ENCODE measurements at places on chromosomes 1 and 21. TPM values are rescaled to one million over a fixed set of nuclear protein-coding genes. Genes with fewer than 3 reads are reported as not detected.

The SLAMF6 gene
- 10.9 TPM for total RNA-seq

DNA sequence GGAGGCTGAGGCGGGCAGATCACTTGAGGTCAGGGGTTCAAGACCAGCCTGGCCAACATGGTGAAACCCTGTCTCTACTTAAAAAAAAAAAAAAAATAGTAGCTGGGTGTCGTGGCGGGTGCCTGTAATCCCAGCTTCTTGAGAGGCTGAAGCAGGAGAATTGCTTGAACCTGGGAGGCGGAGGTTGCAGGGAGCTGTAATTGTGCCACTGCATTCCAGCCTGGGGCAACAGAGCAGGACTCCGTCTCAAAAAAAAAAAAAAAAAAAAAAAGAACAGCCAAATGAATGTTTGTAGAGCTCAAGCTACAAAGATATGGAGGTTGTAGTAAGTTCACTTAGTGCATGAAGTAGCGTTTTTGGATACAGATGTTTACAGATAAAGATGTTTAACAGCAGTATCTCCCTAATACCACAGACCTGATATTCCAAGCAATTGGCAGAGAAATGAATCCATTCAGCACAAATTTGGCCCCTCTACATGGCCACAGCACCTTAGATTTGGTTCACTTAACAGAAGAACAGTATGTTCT is 49.5 kb upstream of the IPO9 start:
- peaks cover 21% of the 10 kb centered on the region for H3K27me3 ChIP-seq
- no peak for DNase-seq
- no peak overlapping the region for H3K27ac ChIP-seq
- no peaks in the 10 kb centered on the region for H3K4me1 ChIP-seq
- no peak overlapping the region for H3K4me3 ChIP-seq
- no peaks in the 10 kb centered on the region for H3K36me3 ChIP-seq

GRCh38 chr1:36089393-36090121 is 865 bp downstream of the ADPRS start:
- H3K36me3 ChIP-seq: peaks cover 9% of the 10 kb centered on the region
- peaks cover 12% of the 10 kb centered on the region for H3K4me1 ChIP-seq
- H3K4me3 ChIP-seq: peak overlapping the region; percentile 97
- no peak for DNase-seq
- peak overlapping the region; percentile 90 for H3K27ac ChIP-seq

The KLF17 gene
- not detected for total RNA-seq

DNA sequence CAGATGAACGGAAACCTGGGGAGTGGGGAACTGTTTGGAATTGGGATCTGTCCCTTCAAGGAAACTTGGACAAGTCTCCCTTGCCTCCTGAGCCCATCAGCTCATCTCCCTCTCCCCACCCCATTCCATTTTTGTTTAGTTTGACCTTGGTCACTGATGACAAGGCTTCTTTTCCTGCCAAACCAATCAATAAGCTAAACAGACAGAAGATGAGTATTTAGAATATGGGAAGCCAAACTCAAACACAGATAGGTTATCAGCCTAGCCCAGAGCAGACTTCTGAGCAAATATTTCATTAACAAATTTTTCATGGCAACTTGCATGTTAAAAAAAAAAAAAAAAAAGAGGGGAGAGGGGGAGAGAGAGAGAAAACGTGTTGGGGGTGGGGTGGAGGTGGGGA is 337.2 kb upstream of the PROX1 start:
- DNase-seq: no peak
- H3K4me3 ChIP-seq: no peak overlapping the region
- no peaks in the 10 kb centered on the region for H3K36me3 ChIP-seq
- H3K27ac ChIP-seq: no peak overlapping the region

The TSSK3 gene
- total RNA-seq: not detected

- no peaks in the 10 kb centered on the region for H3K4me1 ChIP-seq
- H3K4me3 ChIP-seq: no peak overlapping the region
- H3K27me3 ChIP-seq: peaks cover 2% of the 10 kb centered on the region
- no peaks in the 10 kb centered on the region for H3K36me3 ChIP-seq
- H3K27ac ChIP-seq: no peak overlapping the region
Observed at GRCh38 chr1:17711577-17711910, 43.6 kb upstream of the ACTL8 start.

The DNM3 gene
- 1.5 TPM for total RNA-seq

DNA sequence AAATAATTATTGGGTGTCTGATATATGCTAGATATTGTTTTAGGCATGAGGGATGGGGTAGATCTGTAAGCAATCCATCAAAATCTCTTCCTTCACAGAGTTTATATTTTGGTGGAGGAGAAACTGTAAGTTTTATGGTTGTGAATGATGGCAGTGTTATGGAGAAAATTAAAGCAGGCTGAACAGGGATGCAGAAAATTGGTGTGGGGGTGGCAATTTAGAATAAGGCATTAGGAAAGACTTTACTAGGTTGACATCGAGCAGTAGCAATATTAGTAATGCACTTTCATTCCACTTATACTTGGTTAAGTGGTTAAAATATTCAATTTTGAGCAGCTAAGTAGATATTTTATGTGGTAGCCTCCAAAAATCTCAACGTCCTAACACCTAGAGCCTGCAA is 261.1 kb upstream of the SNX7 start:
- DNase-seq: no peak
- H3K27ac ChIP-seq: no peak overlapping the region
- H3K4me1 ChIP-seq: peaks cover 45% of the 10 kb centered on the region
- H3K4me3 ChIP-seq: no peak overlapping the region

DNA sequence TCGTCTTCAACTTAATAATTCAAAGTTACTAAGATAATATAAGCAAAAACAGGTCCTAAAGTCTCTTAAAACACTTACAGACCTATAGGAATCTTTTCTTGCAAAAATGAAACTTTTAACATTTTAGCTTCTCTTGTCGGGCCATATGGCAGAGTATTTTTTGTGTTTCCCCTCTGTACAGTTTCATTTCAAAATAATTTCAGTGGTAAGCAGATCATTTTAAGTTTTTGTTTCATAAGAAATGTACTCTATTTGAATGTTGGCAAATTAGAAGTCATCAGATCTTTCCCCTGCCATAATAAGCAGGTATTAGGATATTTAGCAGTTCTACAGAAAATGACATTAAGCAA is 37.9 kb downstream of the RGL1 start:
- DNase-seq: no peak
- H3K27me3 ChIP-seq: peaks cover 5% of the 10 kb centered on the region
- H3K4me3 ChIP-seq: peak overlapping the region; percentile 81
- no peaks in the 10 kb centered on the region for H3K36me3 ChIP-seq
- H3K4me1 ChIP-seq: peaks cover 18% of the 10 kb centered on the region

DNA sequence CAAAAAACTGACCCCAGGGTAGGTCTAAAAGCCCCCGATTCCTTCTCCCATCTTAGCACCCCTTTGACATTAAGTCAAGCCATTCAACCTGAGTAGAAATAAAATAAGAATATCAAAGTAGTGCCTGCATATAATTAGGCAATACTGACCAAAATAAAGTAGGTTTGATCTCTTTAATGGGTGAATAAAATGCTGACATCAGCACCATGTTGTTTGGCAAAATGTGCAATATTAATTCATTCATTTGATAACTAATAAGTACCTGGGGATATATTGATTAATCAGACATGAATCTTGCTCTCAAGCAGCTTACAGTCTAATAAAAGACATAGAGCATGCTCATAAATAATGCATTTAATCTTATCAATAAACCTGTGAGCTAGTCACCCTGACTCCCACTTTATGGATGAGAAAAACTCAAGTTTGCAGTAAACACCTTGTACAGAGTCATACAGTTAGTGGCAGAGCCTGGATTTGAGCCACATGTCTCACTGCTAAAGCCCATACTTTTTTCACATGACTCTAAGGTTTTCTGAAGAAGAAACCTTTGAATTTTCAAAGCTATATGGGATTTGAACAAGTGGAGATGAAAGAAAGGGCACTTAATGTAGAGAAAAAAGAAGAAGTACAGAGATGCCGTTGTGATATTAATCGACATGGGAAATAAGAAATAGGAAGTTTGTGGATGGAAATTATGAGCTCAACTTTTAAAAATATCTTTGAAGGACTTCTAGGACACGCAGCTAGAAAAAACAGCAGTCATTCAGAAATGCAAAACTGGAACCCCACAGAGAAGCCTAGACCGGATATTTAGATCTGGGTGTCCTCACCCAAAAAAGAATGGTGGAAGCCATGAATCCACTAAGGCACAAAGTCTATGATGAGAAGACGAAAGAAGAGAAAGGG is 183.9 kb downstream of the TOMM20 start:
- peaks cover 6% of the 10 kb centered on the region for H3K27me3 ChIP-seq
- peaks cover 21% of the 10 kb centered on the region for H3K36me3 ChIP-seq
- H3K4me1 ChIP-seq: peaks cover 13% of the 10 kb centered on the region

The WDR3 gene
- total RNA-seq: 44.8 TPM

The ICOSLG gene
- total RNA-seq: 0.24 TPM

The KCNT2 gene
- not detected for total RNA-seq

- H3K36me3 ChIP-seq: no peaks in the 10 kb centered on the region
- H3K4me1 ChIP-seq: peaks cover 7% of the 10 kb centered on the region
- peaks cover 22% of the 10 kb centered on the region for H3K27me3 ChIP-seq
- DNase-seq: no peak
- H3K27ac ChIP-seq: no peak overlapping the region
Observed at GRCh38 chr21:38790059-38790458, 15.7 kb upstream of the ETS2 start.

DNA sequence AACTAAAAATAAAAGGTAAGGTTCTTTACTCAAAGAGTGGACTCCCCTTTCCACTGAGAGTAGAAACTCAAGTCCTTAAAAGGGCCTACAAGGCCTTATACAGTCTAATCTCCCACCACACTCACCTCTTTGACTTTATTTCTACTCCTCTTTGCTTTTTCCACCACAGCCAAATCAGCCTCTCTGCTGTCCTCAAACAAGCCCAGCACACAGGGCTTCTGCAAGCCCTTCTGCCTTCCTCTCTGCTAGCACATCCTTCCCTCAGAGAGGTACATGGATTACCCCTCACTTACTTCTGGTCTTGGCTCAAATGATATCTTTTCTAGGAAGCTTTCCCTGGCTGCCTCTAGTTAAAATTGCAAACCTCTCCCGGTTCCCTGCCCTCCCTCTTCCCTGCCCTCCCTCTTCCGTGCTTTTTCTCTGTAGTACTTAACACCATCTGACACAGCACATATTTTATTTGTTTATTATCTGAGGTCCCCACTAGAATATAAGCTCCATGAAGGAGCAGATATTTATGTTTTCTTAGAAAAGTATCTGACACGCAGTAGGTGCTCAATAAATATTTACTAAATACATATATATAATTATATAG is 1.7 kb downstream of the LYST start:
- H3K27ac ChIP-seq: peak overlapping the region; percentile 98
- H3K27me3 ChIP-seq: no peaks in the 10 kb centered on the region
- H3K4me1 ChIP-seq: peaks cover 56% of the 10 kb centered on the region
- peak overlapping the region; percentile 99 for H3K4me3 ChIP-seq

The TNFAIP8L2 gene
- total RNA-seq: 10.2 TPM

DNA sequence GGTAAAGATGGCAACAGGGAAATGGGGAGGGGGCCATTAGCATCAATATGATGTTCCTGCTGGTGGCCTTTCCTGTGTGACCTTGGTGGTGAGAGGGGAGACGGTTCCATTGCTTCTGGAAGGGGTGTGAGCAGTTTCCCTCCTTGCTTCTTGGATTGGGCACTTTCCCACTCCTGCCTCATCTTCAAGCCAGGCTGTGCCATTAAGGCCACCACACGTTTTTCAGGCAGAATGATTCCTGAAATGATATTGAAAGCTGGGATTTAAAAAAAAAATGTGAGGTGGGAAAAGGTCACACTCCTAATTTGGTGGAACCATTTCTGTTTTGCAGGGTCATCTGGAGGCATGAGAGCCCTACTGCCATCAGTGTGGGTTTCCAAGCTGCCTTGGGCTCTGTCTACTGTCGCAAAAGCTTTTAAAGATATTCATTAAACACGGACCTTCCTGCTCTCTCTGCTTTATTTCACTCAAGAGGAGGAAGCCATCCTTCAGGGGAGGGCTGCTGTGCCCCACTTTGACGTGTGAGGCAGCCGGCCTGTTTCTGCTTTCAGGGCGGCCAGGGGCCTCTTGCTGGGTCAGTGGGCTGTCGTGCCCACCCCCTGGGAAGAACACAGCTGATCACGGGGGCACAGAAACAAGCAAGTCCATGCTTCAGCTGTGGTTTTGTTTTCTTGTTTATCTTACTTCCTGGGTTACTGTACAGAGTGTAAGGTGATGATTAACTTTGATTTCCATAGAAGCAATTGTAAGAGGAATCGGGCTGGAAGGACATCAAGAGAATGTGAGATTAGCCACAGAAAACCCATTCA is 8.0 kb downstream of the RIIAD1 start:
- peaks cover 29% of the 10 kb centered on the region for H3K27me3 ChIP-seq
- H3K36me3 ChIP-seq: no peaks in the 10 kb centered on the region
- H3K27ac ChIP-seq: no peak overlapping the region

DNA sequence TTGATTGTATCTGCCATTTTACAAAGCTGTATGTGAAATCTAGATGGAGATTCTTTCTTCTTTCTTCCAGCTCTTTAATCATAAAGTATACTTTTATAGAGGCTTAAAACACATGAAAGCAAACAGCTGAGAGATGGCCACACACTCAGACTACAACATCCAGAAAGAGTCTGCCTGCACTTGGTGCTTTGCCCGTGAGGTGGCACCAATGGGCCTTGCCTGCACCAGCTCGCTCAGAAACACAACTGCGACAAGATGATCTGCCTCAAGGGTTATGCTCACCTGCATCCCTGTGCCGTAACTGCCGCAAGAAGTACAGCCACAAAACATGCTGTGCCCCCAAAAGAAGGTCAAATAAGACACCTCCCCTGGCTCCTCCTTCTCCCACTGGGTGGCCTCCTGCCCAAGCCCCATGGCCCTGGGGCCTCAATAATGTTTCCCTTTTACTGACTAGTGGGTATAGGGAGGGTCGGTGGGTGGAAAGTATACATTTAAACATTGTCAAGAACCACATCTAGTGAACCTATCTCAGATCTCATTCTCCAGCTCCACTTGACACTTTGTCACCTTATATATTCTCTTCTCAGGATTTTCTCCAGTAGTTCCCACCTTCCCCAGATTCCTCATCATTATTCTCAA is 66.7 kb upstream of the ANGPTL3 start:
- DNase-seq: no peak
- H3K27me3 ChIP-seq: no peaks in the 10 kb centered on the region
- no peak overlapping the region for H3K4me3 ChIP-seq
- H3K4me1 ChIP-seq: no peaks in the 10 kb centered on the region
- H3K27ac ChIP-seq: no peak overlapping the region
- H3K36me3 ChIP-seq: no peaks in the 10 kb centered on the region

GRCh38 chr1:18385239-18385790 is 95.4 kb upstream of the KLHDC7A start:
- H3K27me3 ChIP-seq: peaks cover 26% of the 10 kb centered on the region
- no peak for DNase-seq
- H3K27ac ChIP-seq: no peak overlapping the region
- no peaks in the 10 kb centered on the region for H3K4me1 ChIP-seq
- no peak overlapping the region for H3K4me3 ChIP-seq

The TRIM46 gene
- total RNA-seq: 9.3 TPM

DNA sequence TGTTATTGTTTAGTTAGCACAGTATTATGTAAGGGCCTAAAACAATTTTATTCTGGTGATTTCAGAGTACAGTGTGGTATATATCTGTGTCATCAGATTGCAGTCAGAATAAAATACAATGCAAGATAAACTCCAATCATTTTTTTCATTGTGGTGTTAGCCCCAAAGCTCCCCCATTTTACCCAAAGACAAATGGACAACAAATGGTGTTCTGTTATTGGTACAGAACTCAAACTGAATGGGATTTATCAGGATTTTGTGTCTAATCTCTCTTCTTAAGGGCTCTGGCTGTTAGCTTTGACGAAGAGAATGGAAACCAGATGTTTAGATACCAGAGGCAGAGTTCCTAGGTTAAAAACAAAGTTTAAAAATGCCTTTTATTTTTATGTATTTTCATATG is 163.1 kb upstream of the USP25 start:
- no peaks in the 10 kb centered on the region for H3K4me1 ChIP-seq
- H3K36me3 ChIP-seq: no peaks in the 10 kb centered on the region
- H3K4me3 ChIP-seq: no peak overlapping the region
- H3K27me3 ChIP-seq: peaks cover 22% of the 10 kb centered on the region
